Iris pigment epithelial cell (primary cell): ENCODE measurements at places on chromosomes 4 and X.
A peak's percentile ranks its signal among the peaks of the same experiment; 100 is the strongest.

DNA sequence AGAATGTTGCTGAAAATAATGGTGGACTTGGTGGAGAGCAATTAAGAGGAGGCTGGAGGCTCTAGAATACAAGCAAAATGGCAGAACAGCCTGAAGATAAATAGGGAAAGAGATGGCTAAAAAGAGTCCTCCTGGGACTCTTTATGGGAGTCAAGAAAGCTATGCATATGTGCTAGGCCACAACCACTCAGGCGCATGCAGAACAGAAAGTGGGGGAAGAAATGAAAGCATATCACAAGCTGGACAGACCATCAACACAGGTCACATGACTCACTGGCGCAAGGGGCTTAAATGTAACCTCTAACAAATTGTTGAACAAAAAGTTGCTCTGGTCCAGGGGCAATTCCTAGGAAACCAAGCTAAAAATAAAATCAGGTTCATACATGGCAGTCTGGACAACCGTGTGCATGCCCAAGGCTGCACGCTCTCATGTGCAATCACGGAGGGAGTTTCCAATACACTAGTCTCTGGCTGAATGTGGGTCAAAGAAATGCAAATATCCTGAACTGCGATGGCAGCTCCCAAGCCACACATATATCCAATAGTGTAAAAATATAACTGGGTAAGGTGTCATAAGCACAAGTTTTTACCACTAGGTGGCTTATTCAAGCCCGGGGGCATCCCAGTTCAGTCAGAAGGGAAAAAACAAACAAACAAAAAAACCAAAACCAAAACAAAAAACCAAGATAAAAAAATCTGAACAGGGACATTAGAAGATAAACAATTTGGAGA lies 45.4 kb downstream of the ZNF711 start:
- DNase-seq: no peak

GRCh38 chrX:101210630-101211029 lies 9.0 kb upstream of the DRP2 start:
- no peak for DNase-seq

GRCh38 chr4:7674706-7675105 lies 240.0 kb upstream of the PSAPL1 start:
- DNase-seq: no peak

DNA sequence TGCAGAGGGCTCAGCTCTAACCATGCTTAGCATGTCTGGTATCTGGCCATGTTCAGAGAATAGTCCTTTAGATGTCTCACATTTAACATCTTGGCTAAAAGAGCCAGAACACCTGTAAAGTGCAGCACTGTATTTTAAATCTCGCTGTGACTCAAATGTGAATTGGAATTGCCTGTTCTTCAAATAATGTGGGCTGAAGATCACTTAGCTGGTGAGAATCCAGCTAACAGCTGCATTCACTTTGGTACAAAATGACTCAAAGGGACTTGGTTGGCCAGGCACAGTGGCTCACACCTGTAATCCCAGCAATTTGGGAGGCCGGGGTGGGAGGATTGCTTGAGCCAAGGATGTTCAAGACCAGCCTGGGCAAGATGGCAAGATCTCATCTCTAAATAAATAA lies 63.5 kb upstream of the PLAC8 start:
- DNase-seq: no peak

GRCh38 chrX:39922926-39923325 lies 174.8 kb downstream of the BCOR start:
- DNase-seq: no peak

GRCh38 chr4:52036886-52037530 lies 1.1 kb downstream of the SGCB start:
- no peak for DNase-seq

- no peak for DNase-seq
Measured at GRCh38 chr4:98848448-98848847, 80.5 kb downstream of the EIF4E start.

GRCh38 chrX:3271834-3272186 lies 74.6 kb downstream of the MXRA5 start:
- DNase-seq: peak; percentile 80

- peak; percentile 38 for DNase-seq
Measured at GRCh38 chrX:19063030-19063429, 59.2 kb downstream of the ADGRG2 start.

DNA sequence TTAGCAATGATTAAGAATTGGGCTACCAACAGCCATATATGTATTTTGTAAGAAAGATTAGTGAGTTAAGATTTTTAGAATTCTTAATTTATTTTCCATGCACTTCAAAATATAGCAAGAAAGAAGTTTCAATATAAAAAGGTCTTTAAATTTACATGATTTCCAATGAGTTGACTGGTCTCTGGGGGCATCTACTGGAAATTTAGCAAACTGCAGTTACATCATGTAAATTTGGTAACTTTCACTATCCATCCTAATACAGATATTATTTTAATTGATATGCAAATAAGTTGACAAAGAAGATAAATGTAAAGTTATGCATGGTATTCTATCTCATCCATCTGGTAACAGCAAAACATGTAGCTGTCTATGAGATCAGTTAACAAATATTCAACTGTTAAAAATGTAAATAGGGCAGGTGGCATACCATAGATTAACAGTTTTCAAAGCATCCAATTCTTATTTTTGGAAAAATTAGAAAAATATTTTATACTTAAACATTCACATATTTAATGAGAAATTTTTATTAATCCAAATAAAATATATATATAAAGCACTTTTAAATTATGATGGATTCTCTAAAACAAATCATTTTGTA lies 29.1 kb downstream of the TTC29 start:
- DNase-seq: peak; percentile 49

DNA sequence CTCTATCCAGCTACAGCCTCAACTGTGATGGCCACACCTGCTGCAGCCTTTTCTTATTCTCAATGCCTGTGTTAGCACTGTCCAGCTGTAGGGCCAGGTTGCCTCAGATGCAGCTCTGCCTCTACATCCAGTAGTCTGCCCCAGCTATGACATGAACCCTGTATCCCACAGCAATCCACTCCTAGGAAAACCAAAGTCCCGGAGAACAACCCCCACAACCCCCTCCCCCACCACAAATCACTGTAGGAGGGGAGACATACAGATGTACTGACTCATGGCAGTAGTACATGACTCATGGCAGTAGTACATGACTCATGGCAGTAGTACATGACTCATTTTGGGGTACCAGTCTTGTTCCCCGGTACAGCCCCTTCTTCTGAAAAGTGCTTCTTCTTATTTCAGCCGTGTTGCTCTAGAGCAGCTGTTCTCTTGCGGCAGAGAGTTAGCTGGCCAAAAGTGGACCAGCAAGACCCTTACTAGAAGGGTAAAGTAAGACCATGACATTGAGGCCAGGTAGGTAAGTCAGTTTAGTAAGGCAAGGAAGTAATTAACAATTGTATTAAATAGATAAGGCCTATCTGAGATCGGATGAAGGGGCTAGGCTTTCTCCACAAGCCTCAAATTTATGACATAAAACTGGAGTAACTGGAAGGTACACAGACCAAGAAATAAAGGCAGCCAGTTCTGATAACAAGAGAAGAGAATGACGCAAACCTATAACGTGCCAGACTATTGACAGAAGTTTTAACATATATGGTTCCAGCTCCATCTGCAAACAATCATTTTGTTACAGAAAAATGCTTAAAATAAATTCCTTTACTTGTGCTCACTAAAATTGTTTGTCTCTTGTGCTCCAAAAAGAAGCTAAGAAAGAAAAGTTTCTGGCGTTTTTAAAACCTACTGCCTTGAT lies 221.4 kb downstream of the TACR3 start:
- DNase-seq: peak; percentile 74

DNA sequence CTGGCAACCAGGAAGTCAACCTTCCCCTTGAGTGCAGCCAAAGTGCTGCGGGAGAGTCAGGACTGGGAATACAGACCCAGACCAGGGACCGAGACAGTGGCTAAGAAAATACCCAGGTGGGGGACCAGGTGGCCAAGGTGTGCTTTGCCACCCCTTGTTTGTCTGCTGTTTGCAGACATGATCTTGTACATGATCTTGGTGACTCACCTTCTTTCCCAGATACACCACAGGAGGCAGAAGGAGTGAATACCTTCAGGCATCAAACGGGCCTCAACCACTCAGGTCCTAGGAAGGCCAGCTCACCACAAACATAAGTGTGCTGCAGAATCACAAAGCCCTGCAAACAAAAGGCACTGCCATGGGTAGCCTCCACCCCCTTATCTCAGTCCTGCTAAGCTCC lies 62.0 kb downstream of the CNGA2 start:
- no peak for DNase-seq

GRCh38 chrX:135345107-135345589 lies 35.9 kb downstream of the ETDC start:
- DNase-seq: peak; percentile 30

DNA sequence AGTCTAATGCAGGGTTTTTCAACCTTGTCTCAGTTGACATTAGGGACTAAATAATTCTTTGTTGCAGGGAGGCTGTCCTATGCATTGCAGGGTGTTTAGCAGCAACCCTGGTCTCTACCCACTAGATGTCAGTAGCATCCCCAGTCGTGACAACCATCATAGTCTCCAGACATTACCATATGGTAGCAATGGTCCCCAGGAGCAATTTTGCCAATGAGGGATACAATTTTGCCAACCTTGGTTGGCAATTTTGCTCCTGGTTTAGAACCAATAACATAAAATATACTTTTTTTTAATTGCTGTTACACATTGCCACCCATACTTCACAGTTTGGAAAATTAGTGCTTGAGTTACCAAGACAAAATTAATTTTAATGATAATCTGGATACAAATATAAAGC lies 6.0 kb downstream of the EREG start:
- peak; percentile 68 for DNase-seq
